ENCODE measurements at places on chromosomes 6 and 20. TPM values are rescaled to one million over a fixed set of nuclear protein-coding genes. Genes with fewer than 3 reads are reported as not detected.

ACTL10 gene
- polyA plus RNA-seq: 12.0 TPM

BEND3 gene
- 0.90 TPM for polyA plus RNA-seq

CD109 gene
- polyA plus RNA-seq: not detected

IP6K3 gene
- polyA plus RNA-seq: not detected

GPR31 gene
- not detected for polyA plus RNA-seq

CRISP2 gene
- polyA plus RNA-seq: not detected

SIRPB2 gene
- polyA plus RNA-seq: 0.15 TPM

HLA-DQA1 gene
- polyA plus RNA-seq: 377 TPM

TFAP2D gene
- not detected for polyA plus RNA-seq

C20orf202 gene
- polyA plus RNA-seq: not detected

HAO1 gene
- not detected for polyA plus RNA-seq

Data from IgD-negative memory B cell (primary cell).